HepG2 (cell line): ENCODE measurements at places on chromosomes 5 and 9. TPM values are rescaled to one million over a fixed set of nuclear protein-coding genes. Genes with fewer than 3 reads are reported as not detected.
A peak's percentile ranks its signal among the peaks of the same experiment; 100 is the strongest.

GRCh38 chr5:96611946-96612345, 50.2 kb upstream of the CAST start:
- no peaks in the 10 kb centered on the region for H3K36me3 ChIP-seq
- H3K4me3 ChIP-seq: no peak overlapping the region
- H3K27ac ChIP-seq: no peak overlapping the region
- DNase-seq: no peak
- H3K27me3 ChIP-seq: no peaks in the 10 kb centered on the region
- H3K4me1 ChIP-seq: peaks cover 21% of the 10 kb centered on the region

DNA sequence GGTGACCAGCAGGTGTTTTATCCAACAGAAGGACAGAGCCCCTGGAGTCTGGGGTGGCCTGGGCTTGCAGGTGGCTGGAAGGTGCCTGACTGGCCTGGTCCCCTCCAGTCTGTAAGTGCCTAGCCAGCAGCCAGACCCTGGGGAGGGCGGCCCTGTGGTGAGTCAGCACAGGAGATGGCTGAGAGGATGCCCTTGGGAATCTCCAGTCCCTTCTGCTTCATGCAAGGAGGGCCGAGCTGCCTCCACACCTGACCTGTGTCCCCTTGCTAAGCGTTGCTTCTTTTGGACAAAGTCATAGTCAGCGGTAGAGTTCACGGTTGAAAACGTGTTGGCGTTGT, 20.2 kb downstream of the OBP2B start:
- no peak overlapping the region for H3K4me3 ChIP-seq
- peaks cover 4% of the 10 kb centered on the region; the same call in 1 of the 2 replicates for H3K27me3 ChIP-seq
- H3K36me3 ChIP-seq: no peaks in the 10 kb centered on the region
- H3K27ac ChIP-seq: no peak overlapping the region
- no peaks in the 10 kb centered on the region for H3K4me1 ChIP-seq

GRCh38 chr9:27538647-27539046, 9.0 kb upstream of the MOB3B start:
- no peaks in the 10 kb centered on the region for H3K36me3 ChIP-seq
- no peaks in the 10 kb centered on the region for H3K27me3 ChIP-seq
- no peak overlapping the region for H3K4me3 ChIP-seq
- no peak overlapping the region for H3K27ac ChIP-seq

- H3K4me1 ChIP-seq: no peaks in the 10 kb centered on the region
- no peaks in the 10 kb centered on the region for H3K27me3 ChIP-seq
- no peak overlapping the region for H3K27ac ChIP-seq
- no peak for DNase-seq
Measured at GRCh38 chr9:98917746-98918487, 25.8 kb upstream of the COL15A1 start.

PCDHGB5 gene
- 0.44 TPM in 1 of 2 replicates, not detected in the other for total RNA-seq

DNA sequence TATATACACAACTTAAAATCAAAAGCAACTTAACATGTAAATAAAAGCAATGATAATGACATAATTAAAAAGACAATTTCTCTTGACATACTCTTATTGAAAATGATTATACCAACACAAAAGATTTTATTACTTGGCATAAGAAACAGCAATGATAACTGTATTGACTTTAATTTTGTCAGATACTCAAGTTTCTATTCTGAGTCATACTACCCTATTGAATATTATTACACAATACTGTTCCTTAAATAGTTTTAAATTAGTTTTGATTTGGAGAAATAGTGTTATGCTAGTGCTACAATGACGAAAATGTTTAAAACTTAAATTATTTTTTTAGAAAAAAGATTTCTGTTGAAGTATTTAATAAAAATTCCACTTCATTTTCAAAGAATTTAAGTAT, 1319.3 kb upstream of the C9orf72 start:
- H3K27ac ChIP-seq: no peak overlapping the region
- no peaks in the 10 kb centered on the region for H3K4me1 ChIP-seq
- DNase-seq: no peak
- no peaks in the 10 kb centered on the region for H3K36me3 ChIP-seq
- H3K4me3 ChIP-seq: no peak overlapping the region
- H3K27me3 ChIP-seq: no peaks in the 10 kb centered on the region

DNA sequence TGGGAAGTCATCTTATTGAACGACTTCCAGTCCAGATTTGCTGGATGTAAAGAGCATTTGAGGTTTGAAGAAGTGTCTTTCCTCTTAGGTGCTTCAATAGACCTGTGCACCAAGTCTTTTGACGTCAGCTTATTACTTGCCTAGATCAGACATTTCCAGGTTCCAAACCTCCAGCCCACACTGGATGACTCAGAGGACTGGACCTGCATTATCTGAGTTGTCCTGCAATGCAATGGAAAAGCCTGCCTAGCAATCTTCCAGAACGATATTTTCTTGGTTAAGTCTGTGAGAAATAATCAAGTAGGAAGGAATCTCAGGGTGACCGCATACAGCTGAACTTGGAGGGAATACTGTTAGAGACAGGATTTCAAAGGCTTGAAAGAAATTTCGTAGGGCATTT, 147.2 kb upstream of the MOCS2 start:
- H3K27me3 ChIP-seq: no peaks in the 10 kb centered on the region
- no peak for DNase-seq
- no peak overlapping the region for H3K27ac ChIP-seq
- no peak overlapping the region for H3K4me3 ChIP-seq

SLC6A19 gene
- 0.02 TPM in 1 of 2 replicates, not detected in the other for total RNA-seq

GRCh38 chr5:175734016-175734415, 76.1 kb downstream of the HRH2 start:
- H3K4me1 ChIP-seq: peaks cover 11% of the 10 kb centered on the region; the same call in 1 of the 2 replicates
- H3K36me3 ChIP-seq: no peaks in the 10 kb centered on the region
- no peak overlapping the region for H3K27ac ChIP-seq
- DNase-seq: no peak
- 0 out of 2 replicates have a peak, but pooled peaks cover 1% of the 10 kb centered on the region for H3K27me3 ChIP-seq

CBY3 gene
- total RNA-seq: not detected in 2 replicates

DNA sequence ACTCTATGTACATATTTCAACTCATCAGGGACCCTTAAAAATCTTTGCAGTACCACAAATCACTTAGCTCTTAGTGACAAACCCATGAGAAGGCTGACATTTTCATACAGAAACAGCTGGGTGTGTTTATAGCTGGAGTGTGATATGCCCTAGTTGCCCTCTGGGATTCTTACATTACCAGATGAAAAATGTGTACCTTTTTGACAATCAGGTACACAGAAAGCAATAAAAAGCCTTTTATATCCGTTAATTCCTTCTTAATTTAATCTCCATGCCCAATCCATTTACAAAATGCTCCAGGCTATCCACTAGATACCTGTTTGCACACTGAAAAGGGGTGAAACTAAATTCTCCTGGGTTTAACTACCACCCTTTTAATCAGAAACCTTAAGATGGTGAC, 222.9 kb downstream of the KIAA0825 start:
- no peaks in the 10 kb centered on the region for H3K27me3 ChIP-seq
- H3K27ac ChIP-seq: no peak overlapping the region
- H3K4me3 ChIP-seq: no peak overlapping the region
- no peak for DNase-seq
- no peaks in the 10 kb centered on the region for H3K4me1 ChIP-seq

DNA sequence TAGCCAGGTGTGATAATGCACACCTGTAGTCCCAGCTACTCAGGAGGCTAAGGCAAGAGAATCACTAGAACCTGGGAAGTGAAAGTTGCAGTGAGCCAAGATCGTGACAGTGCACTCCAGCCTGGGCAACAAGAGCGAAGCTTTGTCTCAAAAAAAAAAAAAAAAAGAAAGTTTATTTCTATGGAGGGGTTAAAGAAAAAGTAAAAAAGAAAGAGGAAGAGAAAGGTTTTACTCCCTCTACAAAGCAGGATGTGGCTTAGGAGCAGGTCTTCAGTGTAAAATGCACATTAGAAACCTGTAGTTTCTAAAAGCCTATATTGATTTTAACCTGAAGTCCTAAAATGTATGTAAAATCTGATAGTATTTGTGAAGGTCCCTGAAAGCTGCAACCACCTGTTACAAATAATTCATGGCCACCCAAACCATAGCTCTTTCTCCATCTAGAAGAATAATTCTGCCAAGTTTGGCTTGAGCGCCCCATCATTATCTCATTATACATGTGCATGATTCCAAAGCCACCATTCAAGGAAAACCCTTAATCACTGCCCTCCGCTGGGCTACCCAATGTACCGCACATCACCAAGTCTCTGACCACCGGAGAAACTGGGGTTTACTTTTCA, 3.4 kb downstream of the FNBP1 start:
- no peak overlapping the region for H3K4me3 ChIP-seq
- no peak for DNase-seq
- H3K27ac ChIP-seq: no peak overlapping the region

DNA sequence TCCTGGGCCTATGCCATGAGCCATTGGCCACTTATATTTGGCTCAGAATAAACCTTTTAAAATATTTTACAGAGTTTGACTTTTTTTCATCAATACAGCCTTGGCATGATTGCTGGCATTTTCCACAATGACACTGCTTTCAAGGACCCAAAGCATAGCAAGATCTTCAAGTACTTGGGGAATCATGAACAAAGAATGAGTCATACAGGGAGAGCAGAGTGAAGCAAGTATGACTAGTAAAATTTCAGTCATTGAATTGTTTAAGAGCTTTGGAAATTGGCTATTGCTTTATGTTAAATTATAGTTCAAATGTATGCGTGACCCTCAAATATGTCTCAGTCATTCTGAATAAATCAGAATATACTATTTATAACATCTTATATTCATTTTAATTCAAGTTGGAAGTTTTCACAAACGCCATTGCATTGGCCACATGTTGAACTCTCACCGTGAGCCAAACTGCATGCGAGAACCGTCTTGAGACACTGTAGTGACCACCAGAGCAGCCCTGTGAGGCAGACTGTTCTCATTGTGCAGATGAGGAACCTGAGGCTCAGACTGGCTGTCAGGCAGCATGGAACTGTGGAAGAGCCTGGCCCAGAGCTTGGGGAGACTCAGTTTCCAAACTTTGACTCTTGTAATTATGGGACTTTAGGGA, 52.9 kb downstream of the GDNF start:
- peaks cover 1% of the 10 kb centered on the region for H3K27me3 ChIP-seq
- no peak for DNase-seq
- no peak overlapping the region for H3K27ac ChIP-seq
- peaks cover 10% of the 10 kb centered on the region for H3K4me1 ChIP-seq

DNA sequence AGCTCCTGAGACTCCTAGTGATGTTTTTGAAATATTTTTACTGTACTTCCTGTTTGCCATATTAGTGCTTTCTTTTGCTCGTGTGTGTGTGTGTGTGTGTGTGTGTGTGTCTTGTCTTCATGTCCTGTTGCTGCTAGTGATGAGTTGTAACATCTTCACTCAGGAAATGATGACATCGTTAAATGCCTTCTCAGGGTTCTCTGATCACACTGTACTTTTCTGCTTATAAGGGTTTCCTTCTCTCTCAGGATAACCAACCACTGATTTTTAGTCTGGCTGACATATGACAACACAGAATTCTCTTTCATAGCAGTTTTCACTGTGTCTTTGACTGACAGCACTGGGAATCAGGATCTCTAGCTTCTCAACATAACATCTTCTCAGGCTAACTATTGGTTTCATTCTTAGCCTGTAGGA, 16.1 kb downstream of the SV2C start:
- H3K27ac ChIP-seq: no peak overlapping the region
- no peaks in the 10 kb centered on the region for H3K36me3 ChIP-seq
- H3K27me3 ChIP-seq: no peaks in the 10 kb centered on the region
- DNase-seq: no peak
- H3K4me3 ChIP-seq: no peak overlapping the region

DNA sequence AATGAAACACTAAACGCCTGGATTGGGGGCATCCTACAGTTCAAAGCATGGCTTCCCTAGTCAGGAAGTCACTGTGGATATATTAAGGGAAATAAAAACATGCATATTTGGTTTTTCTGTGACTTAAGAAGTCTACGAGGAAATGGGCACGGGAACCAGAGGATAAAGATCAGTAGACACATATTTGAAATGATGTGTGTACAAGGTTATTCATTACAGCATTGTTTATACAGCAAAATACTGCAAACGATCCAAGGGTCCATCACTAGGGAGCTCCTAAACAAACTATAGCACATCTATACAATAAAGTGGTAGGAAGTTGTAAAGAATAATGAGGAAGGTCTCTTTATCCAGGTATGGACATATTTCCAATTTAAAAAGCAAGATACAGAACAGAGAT, 71.8 kb downstream of the EFNA5 start:
- peak; percentile 21 for DNase-seq
- H3K36me3 ChIP-seq: no peaks in the 10 kb centered on the region
- H3K4me1 ChIP-seq: peaks cover 12% of the 10 kb centered on the region
- no peak overlapping the region for H3K27ac ChIP-seq
- H3K4me3 ChIP-seq: no peak overlapping the region

ARHGEF28 gene
- 34.1 and 36.7 TPM in 2 replicates for total RNA-seq

DNA sequence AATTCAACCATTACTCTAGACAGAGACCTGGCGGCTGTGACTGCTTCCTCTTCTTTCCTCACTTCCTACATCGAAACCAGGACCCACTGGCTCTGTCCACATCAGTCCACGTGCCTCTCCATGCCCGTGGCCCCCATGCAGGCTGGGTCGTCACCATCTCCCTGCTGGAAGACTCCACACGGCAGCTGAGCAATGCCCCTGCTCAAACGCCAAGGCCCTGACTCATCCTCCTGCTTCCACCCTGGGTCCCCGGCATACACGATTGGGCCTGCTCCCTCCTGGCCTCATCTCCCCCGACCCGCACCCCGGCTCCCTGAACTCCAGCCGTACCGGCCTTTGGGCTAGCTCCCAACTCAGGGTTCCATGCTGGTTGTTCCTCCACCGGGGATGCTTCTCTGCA, 67.2 kb upstream of the IER5L start:
- no peaks in the 10 kb centered on the region for H3K36me3 ChIP-seq
- H3K27me3 ChIP-seq: peaks cover 42% of the 10 kb centered on the region
- H3K4me3 ChIP-seq: no peak overlapping the region
- no peak for DNase-seq

RABL6 gene
- total RNA-seq: 66.4 and 81.5 TPM in 2 replicates

GRCh38 chr5:124044613-124045012, 532.6 kb downstream of the CSNK1G3 start:
- H3K27me3 ChIP-seq: no peaks in the 10 kb centered on the region
- no peak overlapping the region for H3K27ac ChIP-seq
- no peak for DNase-seq
- no peak overlapping the region for H3K4me3 ChIP-seq

DNA sequence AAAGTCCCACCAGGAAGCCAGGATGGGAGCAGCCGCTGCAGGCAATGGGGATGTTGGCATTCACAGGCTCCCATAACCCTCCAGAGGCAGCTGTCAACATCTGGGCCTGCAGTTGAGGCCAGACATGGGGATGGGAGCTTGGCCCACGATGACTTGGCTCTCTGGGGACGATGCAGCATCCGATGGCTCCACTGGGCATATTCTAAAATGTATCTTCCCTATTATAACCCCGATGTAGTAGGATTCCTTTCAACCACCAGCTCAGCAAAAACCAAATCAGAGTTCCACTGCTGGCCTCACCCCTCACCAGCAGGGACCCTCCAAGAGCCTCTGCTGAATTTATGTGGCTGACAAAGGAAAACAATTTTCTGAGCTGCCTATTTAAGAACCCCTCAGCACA, 7.1 kb downstream of the SPRY4 start:
- H3K27ac ChIP-seq: no peak overlapping the region
- peaks cover 86% of the 10 kb centered on the region for H3K4me1 ChIP-seq
- DNase-seq: no peak
- peaks cover 58% of the 10 kb centered on the region for H3K36me3 ChIP-seq
- H3K4me3 ChIP-seq: no peak overlapping the region

GRCh38 chr5:127112347-127112864, 39.1 kb upstream of the C5orf63 start:
- no peaks in the 10 kb centered on the region for H3K36me3 ChIP-seq
- H3K27me3 ChIP-seq: 0 out of 3 replicates have a peak, but pooled peaks cover 7% of the 10 kb centered on the region
- H3K27ac ChIP-seq: no peak overlapping the region
- no peak overlapping the region for H3K4me3 ChIP-seq
- DNase-seq: no peak
- 0 out of 2 replicates have a peak, but pooled peaks cover 7% of the 10 kb centered on the region for H3K4me1 ChIP-seq
